Kidney capillary endothelial cell (primary cell): ENCODE measurements at places on chromosomes 16 and 17.

DNA sequence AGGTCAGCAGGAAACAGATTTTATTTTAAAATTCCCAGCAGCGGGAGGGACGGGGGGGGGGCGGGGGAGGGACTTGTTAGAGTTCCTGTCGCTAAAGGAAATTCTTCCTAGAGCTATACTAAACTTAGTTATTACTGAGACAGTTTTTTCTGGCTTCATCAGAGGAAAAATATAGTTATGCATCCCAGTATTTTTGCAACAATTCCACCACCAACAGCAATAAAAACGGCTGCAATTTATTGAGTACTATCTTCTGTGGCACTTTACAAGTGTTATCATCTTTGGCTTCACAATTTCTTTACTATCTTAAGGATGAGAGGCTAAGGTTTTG lies 6.9 kb upstream of the DHRS7B start:
- DNase-seq = no peak

GRCh38 chr16:79213214-79213613 lies 387.3 kb downstream of the MAF start:
- no peak for DNase-seq

GRCh38 chr17:57622683-57623433 lies 122.2 kb downstream of the CCDC182 start:
- peak; percentile 77 for DNase-seq

GRCh38 chr17:1412185-1413110 lies 12.4 kb upstream of the YWHAE start:
- no peak for DNase-seq

- DNase-seq = no peak
These were observed 2.6 kb downstream of the PARD6A start for GRCh38 chr16:67663151-67663876.

DNA sequence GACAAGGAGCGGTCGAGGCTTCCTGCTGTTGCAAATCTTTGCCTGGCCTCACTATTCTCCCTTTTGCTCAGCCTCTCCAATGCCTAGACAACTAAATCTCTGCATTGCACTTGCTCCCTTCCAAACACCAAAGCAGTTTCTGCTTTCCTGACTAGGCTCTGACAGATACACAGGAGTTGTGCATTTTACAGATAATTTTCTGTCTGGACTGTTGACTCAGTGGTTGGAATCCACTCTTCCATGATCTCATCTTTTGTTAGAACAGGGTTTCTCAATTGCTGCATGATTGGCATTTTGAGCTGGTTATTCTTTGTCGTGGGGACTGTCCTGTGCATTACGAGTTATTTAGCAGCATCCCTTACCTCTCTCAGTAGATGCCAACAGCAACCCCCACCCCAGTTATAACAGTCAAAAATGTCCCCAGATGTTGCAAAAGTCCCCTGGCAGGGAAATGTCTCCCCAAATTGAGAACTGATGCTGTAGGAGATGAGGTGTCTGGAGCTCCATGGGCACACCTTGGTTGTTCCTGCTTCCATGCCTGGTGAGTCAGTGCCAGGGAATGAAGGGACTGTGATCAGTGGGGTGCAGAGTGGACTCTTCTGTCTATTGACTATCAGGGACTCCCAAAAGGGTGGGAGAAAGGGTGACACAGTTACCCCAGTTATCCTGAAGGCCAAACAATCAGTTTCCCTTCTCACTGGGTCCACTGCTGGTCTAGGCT lies 557.4 kb upstream of the PSMD7 start:
- no peak for DNase-seq

DNA sequence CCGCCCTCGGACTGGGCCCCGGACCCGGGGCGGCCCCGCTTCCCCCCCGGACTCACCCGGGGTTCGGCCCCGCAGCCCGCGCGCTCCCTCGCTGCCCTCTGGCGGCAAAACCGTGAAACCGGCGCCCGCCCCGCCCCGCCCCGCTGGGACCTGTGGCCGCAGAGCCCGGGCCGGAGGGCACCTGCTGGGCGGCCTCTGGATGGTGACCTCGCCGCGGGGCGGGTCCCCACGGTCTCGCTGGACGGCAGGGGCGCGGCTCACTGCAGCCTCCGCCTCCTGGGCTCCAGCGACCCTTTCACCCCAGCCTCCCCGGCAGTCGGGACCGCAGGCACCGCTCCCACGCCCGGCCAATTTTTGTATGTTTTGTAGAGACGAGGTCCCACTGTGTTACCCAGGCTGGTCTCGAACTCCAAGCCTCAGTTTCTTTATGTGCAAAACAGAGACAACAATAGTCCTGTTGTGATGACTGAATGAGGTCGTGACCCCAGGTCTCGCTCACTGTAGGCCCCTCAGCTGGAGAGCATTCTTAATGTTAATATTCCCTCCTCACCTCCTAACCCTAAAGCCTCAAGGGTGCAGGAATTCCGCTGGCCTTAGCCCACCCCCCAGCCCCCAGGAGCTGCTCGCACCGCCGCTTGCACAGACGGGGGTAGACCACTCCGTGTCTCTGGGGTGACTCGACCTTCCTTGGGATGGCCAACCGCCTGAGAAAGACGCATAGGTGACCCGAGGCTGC lies 33.7 kb upstream of the RPH3AL start:
- peak; percentile 34 for DNase-seq

DNA sequence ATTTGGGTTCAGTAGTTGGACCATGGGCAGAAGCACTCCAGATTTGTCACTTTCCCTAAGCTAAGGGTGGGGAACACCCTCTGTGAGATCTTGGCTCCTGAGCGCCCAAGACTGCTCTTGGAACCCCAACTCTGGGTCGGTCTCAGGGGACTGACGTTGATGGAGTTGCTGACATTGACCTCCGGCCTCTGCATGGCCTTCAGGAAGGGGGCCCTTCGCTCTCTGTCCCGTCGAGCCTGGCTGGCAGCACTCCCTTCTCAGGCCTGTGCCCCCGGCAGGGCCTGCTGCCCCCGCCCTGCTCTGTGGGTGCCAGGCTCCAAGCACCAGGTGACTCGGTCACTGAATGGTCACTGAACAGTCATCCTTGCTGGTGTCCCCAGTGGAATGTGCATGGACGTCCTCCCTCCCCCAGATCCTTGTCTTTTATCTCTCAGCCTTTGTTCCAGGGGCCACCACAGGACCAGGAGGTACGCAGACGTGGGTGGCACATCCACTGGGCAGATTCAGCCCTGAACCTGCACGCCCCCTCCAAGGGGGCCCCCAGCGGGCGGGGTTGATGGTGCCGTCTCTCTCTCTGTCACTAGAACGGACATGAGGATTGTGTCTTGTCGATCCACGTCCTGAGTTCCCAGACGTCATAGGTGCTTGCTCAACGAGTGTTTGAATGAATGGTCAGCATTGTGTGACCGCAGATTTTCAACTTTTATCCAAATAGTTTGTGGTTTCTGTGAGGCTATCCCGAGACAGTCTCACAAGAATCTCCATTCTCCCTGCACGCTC lies 314.5 kb downstream of the SEC14L1 start:
- no peak for DNase-seq

- DNase-seq = no peak
These were observed 439.5 kb downstream of the WWOX start for GRCh38 chr16:78538919-78539318.

GRCh38 chr17:67585077-67585602 lies 132.6 kb upstream of the NOL11 start:
- DNase-seq = no peak

DNA sequence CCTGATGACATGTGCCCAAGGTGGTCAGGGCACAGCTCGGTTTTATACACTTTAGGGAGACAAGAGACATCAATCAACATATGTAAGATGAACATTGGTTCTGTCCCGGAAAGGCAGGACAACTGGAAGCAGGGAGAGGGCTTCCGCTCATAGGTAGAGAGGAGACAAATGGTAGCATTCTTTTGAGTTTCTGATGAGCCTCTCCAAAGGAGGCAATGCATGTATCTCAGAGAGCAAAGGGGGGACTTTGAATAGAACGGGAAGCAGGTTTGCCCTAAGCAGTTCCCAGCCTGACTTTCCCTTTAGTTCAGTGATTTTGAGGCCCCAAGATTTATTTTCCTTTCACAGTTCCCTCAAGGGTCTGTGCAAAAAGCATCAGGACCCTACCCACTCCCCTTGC lies 172.4 kb upstream of the TNRC6C start:
- no peak for DNase-seq

GRCh38 chr16:67917140-67917851 lies 14.4 kb downstream of the CTRL start:
- no peak for DNase-seq

- DNase-seq = no peak
These were observed 9.9 kb downstream of the MTSS2 start for GRCh38 chr16:70675851-70676513.

GRCh38 chr16:79493911-79494310 lies 106.6 kb downstream of the MAF start:
- no peak for DNase-seq

GRCh38 chr17:35809855-35810461 lies 674 bp downstream of the TAF15 start:
- DNase-seq = peak; percentile 30

- peak; percentile 53 for DNase-seq
These were observed 82.2 kb downstream of the TNRC6C start for GRCh38 chr17:78040440-78041385.

DNA sequence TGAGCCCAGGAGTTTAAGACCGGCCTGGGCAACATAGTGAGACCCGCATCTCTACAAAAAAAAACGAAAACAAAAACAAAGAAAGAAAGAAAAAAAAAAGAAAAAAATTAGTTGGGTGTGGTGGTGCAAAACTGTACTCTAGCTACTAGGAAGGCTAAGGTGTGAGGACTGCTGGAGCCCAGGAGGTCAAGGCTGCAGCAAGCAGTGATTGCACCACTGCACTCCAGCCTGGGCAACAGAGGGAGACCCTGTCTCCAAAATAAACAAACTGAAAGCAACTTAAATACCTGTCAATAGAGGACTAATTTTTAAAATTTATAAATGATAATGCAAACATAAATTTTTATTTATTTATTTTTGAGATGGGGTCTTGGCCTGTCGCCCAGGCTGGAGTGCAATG lies 17.3 kb downstream of the ATP2A1 start:
- no peak for DNase-seq

DNA sequence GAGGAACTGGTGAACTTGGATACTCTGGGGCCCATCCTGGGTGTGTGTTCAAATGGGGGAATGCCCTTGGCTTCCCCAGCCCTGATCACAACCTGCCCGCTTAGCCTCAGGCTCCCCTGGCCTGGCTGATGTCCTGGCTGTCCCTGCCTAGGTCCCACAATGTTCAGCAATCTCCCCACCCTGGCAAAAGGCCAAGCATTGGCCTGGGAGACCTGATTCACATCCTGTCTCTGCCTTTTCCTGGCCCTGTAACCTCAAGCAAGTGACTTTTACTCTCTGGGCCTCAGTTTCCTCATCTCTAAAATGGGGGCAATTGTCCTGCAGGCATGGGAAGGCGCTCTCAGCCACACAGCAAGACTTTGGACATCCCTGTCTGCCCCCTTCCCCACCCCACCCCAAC lies 14.4 kb downstream of the CPNE2 start:
- DNase-seq = peak; percentile 72

DNA sequence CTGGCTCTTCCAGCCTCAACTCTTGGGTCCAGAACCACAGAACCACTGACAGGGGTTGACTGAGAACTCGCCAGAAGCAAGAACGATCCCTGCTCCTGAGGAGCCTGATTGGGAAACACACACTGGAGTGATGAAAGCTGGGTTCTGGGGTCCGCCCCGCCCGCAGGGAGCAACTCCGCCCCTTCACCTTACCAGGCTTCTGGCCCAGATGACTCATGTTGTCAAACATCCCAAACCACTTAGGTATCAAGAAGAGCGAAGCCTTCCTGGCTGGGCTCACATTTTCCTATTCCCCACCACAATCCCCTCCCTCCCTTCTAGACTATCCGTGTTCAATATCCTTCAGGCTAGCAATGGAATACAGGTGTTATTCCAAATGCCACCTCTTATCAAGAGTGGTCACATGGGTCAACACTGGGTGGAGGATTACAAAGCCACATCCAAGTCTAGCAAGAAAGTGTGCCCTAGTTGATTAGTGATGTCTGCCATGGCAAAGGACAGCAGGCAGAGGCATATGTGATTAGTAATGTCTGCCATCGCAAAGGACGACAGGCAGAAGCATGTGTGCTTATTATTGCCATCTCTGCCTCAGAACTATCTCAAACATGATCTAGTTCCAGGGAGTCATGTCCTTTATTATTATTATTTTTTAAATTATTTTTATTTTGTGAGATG lies 70.5 kb downstream of the TIMM22 start:
- DNase-seq = no peak

DNA sequence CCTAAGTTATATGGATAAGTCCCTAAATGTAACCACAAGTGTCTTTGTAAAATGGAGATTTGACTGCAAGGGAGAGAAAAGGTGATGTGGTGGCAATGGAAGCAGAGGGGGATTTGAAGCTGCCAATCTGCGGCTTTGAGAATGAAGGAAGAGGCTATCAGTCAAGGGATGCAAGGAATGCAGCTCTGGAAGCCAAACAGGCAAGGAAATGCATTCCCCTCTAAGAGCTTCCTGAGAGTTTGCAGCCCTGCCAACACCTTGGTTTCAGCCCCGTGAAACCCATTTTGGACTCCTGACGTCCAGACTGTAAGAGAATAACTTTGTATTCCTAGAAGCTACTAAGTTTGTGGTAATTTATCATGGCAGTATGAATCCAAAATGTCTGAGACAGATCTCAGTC lies 167.3 kb upstream of the MPHOSPH6 start:
- DNase-seq = no peak

GRCh38 chr16:74281300-74281699 lies 15.3 kb upstream of the PSMD7 start:
- no peak for DNase-seq

GRCh38 chr17:57507828-57508227 lies 237.3 kb downstream of the CCDC182 start:
- no peak for DNase-seq

- no peak for DNase-seq
These were observed 274.7 kb downstream of the HS3ST4 start for GRCh38 chr16:25966172-25967097.

DNA sequence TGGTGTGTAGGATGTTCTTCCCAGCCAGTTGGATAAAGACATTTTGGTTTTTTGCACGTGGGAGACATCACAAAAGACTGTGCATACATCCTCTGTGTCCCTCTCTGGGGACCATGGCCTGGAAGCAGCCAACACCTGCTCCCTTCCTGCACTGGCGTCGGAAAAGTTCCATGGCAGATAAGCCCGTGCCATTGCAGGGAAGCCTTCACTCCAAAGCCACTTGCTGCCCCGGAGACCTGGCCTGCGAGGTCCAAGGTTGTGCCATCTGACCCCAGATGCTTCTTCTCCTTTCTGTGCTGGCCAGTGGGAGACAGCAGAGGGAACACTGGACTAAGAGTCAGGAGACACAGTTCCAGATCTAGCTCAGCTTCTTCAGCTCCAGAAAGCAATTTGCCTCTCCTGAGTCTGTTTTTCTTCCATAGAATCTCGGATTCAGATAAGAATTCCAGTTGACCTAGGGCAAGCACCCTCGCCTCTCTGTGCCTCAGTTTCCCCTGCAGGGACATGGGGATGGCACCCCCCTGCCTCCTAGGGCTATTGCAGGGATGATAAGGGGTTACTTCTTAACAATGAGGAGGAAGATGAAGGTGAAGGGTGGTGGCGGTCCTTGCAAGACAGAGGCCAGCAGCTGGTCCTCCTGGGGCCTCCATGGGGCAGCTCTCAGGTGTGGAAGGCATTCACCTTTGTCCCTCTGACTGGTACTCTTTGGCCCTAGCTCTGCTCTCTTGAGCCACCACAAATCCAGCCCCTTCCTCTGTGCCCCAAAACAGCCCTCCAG lies 134.2 kb downstream of the CMIP start:
- DNase-seq = no peak
